ENCODE measurements at places on chromosomes 1 and 21. TPM values are rescaled to one million over a fixed set of nuclear protein-coding genes. Genes with fewer than 3 reads are reported as not detected.

CR1L gene
- 0.69 TPM for total RNA-seq

TSEN15 gene
- total RNA-seq, result 88.7 TPM

S100A5 gene
- total RNA-seq, result not detected

NFASC gene
- 5.8 TPM for total RNA-seq

ADSS2 gene
- total RNA-seq, result 61.5 TPM

GRCh38 chr1:4726620-4727341 lies 72.4 kb downstream of the AJAP1 start:
- DNase-seq, result peak; percentile 11

DNA sequence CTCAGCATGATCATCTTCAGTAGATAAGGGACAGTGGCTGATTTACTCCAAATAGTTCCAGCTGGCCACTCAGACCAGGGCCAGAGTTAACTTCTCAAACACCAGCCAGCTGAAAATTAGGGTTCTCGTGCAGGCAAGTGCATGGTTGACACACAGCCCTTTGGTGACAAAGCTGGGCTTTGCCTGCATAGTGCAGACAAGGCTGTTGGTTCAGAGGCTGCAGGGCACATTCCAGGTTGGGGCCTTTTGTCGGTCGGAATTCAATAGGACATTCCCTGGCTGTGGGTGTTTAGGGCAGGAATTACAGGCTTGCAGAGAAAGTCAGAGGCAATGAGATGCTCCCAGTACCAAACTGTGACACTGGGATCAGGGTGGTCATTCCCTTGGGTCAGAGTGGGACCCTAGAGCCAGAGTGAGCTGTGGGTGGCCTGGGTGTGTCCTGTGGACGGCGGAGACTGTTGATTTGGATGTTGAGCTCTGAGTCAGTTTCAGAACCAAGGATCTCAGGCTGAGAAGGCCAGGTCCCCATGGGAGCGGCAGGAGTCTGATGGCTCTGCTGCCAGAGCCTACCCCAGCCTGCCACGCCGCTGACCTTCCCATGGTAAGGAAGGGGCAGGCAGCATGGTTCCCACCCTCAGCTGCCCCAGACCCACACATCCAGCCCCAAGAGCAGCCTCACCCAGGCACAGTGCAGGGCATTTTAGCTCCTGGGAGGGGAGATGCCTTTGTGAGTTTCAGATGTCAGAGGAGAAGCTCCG lies 56.2 kb downstream of the STUM start:
- no peak for DNase-seq

DNA sequence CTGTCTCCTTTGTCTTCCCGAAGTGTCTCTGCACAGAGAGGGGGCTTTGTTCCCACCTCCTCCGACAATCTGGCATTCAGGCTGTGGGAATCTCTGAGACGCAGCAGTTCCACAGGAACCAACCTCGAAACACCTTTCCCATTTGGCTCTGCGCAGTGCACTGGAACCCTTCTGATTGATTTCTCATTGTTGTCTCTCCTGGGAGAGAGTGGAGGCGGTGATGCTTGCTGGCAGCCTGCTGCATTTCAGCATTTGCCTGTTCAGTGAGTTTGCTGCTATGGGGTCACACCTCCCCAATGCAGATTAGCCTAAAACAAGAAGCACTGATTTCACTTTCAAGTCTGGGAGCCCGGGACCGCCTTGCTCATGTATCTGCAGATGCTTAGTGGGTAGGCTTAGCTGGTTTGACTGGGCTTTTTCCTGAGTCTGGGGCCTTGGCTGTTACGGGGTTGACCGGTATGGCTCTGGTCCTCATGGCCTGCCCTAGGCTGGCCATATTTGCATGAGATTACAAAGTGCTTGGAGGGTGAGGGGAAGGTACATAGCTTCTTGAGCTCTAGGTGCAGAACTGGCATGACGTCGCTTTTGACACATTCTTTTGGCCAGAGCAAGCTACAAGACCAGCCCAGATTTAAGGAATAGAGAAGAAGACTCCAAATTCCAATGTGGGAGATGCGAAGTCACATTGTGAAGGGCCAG lies 695.3 kb downstream of the PTPRU start:
- DNase-seq, result no peak

DNA sequence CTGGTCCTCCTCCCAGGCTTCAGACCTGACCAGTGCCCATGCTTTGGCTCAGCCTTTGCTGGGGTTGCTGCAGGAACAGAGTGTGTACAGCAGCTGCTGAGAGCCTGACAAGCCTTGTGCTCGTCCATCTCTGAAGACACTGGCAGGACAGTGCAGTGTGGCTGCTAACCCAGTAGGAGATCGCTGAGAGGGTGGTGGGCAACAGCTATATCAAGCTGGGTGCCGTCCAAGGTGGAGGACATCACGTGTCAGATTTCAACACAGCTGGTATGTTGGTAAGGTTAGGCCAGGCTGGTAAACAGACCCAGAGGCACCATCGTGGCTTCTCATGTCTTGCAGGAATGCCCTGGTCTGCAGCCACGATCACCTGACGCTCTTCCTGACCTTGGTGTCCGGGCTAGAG lies 17.9 kb upstream of the SLC25A34 start:
- no peak for DNase-seq

DNA sequence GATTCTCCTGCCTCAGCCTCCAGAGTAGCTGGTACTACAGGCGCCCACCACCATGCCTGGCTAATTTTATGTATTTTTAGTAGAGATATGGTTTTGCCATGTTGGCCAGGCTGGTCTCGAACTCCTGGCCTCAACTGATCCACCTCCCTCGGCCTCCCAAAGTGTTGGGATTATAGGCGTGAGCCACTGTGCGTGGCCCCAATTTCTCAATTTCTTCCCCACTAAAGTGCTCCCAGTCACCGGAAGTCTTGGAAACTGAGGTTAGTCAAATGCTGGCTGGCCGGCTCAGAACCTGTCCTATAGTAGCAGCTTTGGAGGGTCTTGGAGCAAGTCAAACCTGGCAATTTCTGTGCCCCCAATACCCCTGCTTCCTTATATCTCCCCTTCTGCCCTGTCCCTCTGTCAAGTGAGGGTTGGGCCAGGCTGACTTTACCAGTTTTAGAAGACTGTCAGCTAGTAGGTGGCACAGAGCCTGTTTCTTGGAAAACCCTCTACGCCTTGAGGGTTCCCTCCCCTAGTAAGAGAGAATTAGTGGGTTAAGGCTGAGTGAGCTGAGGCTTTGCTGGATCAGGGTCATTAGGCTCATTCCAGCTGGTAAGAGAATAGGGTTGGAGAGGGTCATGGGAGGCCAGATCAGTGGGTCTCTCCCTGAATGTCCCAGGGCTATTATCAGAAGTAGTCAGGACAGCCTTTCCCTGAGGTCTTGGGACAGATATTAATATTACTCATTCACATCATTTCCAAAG lies 8.3 kb upstream of the EPB41 start:
- no peak for DNase-seq

DNA sequence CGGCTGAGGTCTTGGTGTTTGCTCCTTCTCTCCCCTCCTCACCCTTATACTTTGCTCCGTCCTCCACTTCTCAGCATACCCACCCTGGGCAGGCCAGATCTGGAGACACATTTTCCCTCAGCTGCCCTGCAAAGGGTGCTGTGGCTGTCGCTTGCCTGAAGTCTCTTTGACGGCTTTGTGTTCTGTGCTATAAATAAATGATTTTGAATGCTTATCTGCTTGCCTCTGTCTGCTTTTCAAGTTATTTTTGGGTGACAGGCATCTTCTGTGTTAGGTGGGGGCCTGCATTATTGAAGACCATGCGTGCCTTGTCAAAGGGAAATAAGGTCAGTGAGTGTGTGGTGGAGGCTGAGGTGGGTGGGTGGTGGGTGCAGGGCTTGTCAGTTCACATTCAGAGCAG lies 66.9 kb upstream of the KCND3 start:
- DNase-seq, result no peak

GRCh38 chr1:75492011-75492410 lies 118.9 kb downstream of the SLC44A5 start:
- no peak for DNase-seq

GRCh38 chr1:20719261-20719660 lies 1.5 kb upstream of the KIF17 start:
- no peak for DNase-seq

DNA sequence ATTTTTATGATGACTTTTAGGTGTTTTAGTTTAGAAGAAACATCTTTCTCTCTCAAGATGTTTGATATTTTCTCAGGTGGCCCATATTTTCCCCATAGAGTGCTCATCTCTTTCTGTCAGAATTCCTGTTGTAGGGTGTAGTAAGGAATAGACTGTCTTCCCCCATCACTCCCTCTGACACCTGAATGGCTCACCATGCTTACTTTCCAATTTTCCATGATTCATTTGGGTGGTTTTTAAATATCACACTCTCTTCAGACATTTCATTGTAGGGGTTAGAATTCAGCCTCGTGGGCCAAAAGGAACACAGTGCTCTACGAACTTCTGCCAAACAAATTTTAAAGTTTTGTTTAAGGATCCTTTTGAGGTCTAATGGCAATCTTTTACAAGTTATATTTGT lies 24.0 kb downstream of the GIPC2 start:
- DNase-seq, result no peak

GRCh38 chr1:206453111-206453510 lies 17.2 kb upstream of the IKBKE start:
- DNase-seq, result no peak

DNA sequence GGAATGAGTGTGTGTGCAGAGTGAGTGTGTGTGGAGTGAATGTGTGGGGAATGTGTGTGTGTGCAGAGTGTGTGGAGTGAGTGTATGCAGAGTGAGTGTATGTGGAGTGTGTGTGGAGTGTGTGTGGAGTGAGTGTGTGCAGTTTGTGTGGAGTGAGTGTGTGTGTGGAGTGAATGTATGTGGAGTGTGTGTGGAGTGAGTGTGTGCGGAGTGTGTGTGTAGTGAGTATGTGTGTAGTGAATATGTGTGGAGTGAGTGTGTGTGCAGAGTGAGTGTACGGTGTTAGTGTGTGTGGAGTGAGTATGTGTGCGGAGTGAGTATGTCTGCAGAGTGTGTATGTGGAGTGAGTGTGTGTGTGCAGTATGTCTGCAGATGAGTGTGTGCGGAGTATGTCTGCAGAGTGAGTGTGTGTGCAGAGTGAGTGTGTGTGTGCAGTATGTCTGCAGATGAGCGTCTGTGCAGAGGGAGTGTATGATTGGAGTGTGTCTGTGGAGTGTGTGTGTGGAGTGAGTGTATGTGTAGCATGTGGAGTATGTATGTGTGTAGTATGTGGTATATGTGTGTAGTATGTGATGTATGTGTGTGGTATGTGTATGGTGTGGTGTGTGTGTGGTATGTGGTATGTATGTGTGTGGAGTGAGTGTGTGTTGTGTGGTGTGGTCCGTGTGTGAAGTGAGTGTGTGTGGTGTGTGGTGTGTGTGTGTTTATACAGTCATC lies 59.7 kb upstream of the CLDN14 start:
- DNase-seq, result no peak

GRCh38 chr1:48697066-48697707 lies 79.5 kb downstream of the BEND5 start:
- peak; percentile 53 for DNase-seq

DNA sequence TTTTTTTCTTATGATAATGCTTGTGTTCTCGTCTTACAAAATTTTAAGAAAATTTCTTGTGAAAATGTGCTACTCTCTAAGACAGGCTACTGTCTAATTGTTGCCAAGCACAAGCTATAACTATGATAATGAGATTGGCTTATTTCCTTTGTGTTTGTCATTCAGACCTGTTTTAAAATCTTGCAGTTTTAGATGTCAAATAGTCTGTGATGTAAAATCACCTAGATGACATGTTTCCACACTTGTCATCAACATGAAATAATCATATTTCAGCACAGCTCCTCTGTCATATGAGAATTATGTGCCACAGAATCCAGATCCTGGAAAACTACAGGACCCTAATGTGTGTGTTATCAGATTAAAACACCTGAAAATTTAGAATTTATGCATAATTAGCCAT lies 539.7 kb downstream of the USP25 start:
- no peak for DNase-seq

DNA sequence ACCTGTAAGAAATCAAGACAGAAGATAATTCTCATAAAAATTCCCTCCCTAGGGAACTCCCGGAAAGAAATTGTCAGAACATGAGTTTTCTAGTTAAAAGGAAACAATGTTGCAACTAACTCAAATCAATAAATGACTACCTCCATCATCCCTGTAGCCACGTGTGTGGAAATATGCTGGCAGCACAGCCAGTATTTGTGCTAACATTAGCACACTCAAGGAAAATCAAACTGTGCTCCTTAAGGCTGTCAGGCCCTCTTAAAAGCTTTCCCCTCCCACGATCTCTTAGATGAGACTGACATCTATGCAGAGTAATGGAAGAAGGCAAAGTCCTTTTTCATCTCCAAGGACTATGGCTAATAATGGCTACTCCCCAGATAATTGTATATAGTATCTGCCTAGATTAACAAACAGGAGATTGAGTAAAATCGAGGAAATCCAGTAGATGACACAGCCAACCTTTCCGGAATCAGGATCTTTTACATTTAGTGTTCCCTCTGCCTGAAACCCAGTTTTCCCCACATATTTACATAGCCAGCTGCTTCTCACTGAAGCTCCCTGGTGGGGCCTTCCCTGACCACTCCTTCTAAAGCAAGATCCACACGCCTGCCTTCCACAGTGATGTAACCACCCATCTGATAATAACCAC lies 50.9 kb upstream of the NR5A2 start:
- no peak for DNase-seq

- no peak for DNase-seq
These were observed 17.8 kb upstream of the PLA2G2E start for GRCh38 chr1:19941206-19941568.

GRCh38 chr1:108016451-108016920 lies 51.5 kb upstream of the VAV3 start:
- DNase-seq, result peak; percentile 100

GRCh38 chr1:65253800-65254319 lies 55.5 kb upstream of the DNAJC6 start:
- DNase-seq, result no peak

DNA sequence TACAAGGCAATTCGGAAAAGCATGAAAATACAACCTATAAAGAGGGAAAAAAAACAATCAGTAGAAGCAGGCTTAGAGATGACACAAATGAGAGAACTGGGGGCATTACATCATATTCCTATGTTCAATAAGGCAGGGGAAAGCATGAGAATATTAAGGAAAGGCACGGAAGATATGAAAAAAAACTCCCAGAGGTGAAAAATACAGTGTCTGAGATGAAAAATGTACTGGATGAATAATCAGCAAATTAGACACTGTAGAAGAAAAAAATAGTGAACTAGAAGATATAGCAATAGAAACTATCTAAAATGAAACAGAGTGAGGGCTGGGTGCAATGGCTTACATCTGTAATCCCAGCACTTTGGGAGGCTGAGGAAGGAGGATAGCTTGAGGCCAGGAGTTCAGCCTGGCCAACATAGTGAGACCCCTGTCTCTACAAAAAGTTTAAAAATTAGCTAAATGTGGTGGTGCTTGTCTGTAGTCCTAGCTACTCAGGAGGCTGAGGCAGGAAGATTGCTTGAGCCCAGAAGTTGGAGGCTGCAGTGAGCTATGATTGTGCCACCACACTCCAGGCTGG lies 101.8 kb downstream of the ST3GAL3 start:
- no peak for DNase-seq

- DNase-seq, result no peak
These were observed 140.7 kb upstream of the WNT4 start for GRCh38 chr1:22283596-22283995.

DNA sequence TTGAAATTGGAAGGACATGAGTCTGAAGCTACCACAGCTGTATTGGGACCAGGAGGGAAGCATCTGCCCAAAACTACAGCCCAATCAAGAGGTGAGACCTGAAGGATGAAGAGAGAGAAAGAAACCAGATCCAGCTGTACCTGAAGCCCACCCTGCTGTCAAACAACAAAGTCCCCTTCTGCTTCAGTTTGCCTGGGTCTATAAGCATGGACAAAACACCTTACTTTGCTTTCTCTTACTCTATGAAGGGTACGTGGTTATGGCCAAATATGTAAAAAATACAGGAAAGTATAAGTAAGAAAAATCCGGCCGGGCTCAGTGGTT lies 26.4 kb downstream of the TOMM20 start:
- DNase-seq, result no peak

- DNase-seq, result peak; percentile 66
These were observed 50.2 kb downstream of the PCNX2 start for GRCh38 chr1:233245191-233245765.
